ENCODE measurements at places on chromosomes 6 and 20. TPM values are rescaled to one million over a fixed set of nuclear protein-coding genes. Genes with fewer than 3 reads are reported as not detected.

SPDEF gene
- total RNA-seq: 0.23 TPM

LAMA4 gene
- 71.4 TPM for total RNA-seq

EGFL8 gene
- 20.7 TPM for total RNA-seq

DTD1 gene
- 20.2 TPM for total RNA-seq

SF3B5 gene
- 82.4 TPM for total RNA-seq

PDE10A gene
- 17.1 TPM for total RNA-seq

LY6G6C gene
- not detected for total RNA-seq

OTOR gene
- total RNA-seq: not detected

LY6G6D gene
- total RNA-seq: not detected

DNA sequence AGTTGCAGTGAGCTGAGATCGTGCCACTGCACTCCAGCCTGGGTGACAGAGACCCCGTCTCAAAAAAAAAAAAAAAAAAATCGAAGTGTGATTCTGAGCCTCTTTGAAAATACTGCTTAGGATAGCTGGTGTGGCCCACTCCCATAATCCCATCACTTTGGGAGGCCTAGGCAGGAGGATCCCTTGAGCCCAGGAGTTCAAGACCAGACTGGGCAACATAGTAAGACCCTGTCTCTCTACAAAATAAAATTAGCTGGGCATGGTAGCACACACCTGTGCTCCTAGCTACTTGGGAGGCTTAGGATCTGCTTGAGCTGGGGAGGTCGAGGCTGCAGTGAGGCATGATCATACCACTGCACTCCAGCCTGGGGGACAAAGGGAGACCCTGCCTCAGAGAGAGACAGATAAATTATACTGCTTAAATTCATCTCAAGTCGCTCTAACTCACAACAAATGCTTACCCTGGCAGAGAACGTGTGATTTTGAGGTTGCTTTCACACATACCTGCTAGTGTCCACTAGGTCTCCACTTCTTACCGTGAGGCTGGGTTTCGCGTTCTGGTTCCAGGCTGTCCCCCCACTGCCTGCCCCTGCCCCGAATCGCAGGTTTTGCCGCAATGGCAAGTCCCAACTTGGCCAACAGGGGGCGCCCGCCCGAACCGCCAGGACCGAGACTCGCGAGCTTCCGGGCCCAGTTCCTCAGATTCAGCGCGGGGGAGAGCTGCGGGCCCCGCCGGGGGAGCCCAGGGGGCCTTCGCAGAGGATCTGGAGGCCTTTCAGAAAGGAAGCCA lies 12.3 kb upstream of the TMC2 start:
- peak; percentile 93 for DNase-seq

GRCh38 chr6:149924206-149924932 lies 1.4 kb upstream of the RAET1G start:
- peak; percentile 36 for DNase-seq

DNA sequence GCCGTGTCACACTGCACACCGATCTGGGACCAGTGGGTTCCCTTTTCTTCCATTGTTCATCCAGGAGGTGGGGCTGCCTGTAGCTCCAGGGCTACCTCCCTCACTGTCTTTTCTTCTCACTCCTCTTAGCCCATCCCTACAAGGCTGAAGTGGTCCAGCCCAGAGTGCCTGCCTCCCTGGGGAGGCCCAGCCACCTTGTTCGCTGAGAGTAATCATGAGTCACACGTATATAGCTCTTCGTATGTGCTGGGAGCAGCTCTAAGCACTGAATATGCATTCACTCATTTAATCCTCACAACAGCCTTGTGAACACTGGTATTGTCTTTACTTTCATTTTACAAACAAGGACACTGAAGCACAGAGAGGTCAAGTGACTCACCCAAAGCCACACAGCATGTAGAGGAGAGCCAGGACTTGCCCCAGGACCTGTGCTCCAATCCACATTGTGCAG lies 14.7 kb upstream of the CCDC167 start:
- no peak for DNase-seq

DNA sequence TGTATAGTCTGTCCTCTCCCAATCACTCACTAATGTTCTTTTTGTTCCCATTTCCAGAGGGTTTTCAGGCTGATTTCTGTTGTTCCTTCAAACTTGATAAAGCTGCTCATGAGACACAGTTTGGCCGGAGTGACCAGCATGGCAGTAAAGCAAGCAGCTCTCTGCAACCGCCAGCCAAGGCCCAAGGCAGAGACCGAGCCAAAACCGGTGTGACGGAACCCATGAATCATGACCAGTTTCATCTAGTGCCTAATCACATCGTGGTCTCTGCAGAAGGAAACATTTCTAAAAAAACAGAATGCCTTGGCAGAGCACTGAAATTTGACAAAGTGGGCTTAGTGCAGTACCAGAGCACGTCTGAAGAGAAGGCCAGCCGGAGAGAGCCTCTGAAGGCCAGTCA lies 14.8 kb upstream of the RPL7L1 start:
- DNase-seq: peak; percentile 87

GRCh38 chr20:46831633-46832011 lies 63.0 kb upstream of the EYA2 start:
- DNase-seq: no peak

DNA sequence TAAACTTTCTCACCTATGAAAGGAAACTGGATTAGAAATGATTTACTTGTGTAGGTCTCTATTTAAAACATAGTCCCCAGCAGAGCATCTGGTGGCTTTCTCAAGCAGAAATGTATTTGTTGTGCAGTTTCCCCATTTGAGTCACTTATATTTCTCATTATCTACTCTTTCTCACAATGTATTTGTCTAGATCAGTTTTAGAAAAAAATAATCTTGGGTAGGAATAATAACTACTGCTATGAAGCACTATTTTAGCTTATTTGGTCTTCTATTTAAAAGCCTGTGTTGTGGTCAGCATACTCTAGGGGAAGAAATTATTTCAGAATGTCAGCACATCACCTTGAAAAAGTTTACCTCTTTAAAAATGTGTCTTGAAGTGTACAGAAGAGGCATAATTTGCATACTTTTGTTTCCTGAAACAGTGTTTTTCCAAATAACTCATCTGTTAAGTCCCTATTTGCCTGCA lies 60.9 kb upstream of the PRL start:
- DNase-seq: no peak

- DNase-seq: peak; percentile 86
These were observed 73.7 kb downstream of the SLC22A3 start for GRCh38 chr6:160421854-160422253.

GRCh38 chr6:168826726-168827585 lies 386.0 kb downstream of the SMOC2 start:
- no peak for DNase-seq

- DNase-seq: no peak
These were observed 356.5 kb upstream of the CDH4 start for GRCh38 chr20:60895363-60896079.

GRCh38 chr6:11772109-11772825 lies 6.3 kb downstream of the ADTRP start:
- no peak for DNase-seq

DNA sequence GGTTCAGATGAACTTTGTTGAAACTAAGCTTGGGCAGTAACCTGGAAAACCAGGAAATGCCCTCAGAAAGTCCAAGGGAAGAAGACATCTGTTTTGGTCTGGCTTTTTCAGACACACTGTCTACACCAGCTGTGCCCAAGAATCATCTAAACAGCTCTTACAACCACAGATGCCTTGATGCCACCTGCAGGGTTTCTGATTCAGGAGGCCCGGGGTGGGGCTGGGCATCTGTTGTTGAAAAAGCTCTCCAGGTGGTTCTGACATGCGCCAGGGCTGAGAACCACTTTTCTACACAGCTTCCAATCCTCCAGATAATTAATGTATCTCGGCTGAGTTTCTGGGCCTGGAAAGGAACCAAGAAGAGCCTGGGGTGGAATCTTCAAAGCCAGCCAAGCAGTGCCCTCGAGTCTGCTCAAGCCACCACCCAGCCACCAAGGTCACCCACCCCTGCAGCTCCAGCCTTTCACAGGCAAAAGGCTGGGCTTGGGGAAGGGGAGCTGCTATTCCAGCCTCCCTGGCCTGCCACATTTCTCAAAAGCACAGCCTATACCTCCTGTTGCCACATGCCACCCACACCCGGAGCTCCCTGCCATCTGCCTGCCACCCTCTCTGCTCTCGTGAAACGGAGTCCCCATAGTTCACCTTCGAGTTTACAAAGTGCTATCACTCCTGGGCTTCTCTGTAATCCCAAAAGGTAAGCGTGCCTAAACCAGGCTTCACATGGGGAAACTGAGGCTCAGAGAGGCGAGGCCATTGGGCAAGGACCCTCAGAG lies 9.4 kb downstream of the MDGA1 start:
- no peak for DNase-seq

DNA sequence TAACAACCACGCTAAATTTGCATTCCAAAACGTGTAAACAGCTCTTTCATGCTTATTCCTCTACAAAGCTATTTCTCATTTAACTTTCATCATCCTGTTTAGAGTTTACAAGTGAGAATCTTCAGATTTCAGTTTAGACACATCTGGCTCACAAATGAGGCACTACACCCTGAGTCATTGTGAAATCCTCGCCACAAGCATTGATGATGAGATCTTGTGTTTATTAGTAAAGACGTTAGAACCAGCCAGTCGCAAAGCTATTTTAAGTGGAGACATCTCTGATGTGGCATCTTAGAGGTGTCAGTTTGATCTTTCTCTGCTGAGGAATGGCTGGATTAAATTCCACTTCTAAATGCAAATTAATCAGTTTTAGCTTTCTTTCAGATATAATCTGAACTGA lies 8.3 kb upstream of the ISM1 start:
- no peak for DNase-seq

- DNase-seq: no peak
These were observed 90.6 kb upstream of the SYNDIG1 start for GRCh38 chr20:24378661-24379483.

GRCh38 chr6:44474643-44475042 lies 87.1 kb downstream of the CDC5L start:
- DNase-seq: no peak

- DNase-seq: no peak
These were observed 69.6 kb downstream of the AFG1L start for GRCh38 chr6:108364470-108364869.

DNA sequence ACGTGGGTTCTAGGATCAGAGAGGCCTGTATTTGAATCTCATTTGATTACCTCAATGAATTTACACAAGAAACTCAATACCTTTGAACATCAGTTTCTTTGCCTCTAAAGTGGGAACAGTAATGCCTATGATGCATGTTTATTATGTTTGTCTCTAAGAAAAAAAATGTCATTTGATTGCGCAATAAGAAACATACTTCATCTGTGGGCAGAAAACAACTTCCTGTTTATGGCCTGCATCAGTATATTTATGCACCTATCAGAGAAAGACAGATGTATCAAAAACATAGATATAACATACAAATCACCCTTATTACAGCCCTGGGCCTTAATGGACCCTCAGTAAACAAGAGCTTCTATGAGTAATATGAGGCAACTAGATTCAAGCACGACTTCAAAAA lies 516.4 kb upstream of the ARID1B start:
- DNase-seq: no peak

GRCh38 chr20:37256286-37256685 lies 5.3 kb downstream of the GHRH start:
- DNase-seq: no peak

GRCh38 chr6:136378888-136379287 lies 89.2 kb upstream of the BCLAF1 start:
- DNase-seq: no peak

DNA sequence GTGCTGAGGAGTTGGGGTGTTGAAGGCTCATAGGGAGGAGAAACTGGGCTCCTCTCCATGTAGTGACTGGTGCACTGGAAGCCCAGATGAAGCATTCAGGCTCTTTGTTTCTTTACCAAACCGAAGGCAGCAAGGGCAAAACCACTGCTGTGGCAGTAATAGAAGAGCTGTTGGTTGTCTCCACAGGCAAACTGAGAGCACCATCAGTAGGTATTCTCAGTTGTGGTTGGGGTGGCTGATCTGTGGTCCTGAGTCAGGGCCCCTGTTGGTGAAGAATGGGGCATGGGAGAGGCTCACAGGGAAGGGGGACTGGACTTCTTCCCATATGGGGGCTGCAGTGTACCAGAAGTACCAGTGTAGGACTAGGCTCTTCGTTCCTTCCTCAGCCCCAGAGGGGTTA lies 460.2 kb upstream of the IMPG1 start:
- no peak for DNase-seq

- DNase-seq: no peak
These were observed 26.8 kb upstream of the SLC35B3 start for GRCh38 chr6:8462169-8462568.

GRCh38 chr6:84854811-84855400 lies 90.5 kb upstream of the TBX18 start:
- DNase-seq: no peak

GRCh38 chr20:33145521-33145920 lies 22.4 kb upstream of the BPIFA2 start:
- no peak for DNase-seq

GRCh38 chr20:478949-479429 lies 16.7 kb upstream of the TBC1D20 start:
- DNase-seq: no peak

DNA sequence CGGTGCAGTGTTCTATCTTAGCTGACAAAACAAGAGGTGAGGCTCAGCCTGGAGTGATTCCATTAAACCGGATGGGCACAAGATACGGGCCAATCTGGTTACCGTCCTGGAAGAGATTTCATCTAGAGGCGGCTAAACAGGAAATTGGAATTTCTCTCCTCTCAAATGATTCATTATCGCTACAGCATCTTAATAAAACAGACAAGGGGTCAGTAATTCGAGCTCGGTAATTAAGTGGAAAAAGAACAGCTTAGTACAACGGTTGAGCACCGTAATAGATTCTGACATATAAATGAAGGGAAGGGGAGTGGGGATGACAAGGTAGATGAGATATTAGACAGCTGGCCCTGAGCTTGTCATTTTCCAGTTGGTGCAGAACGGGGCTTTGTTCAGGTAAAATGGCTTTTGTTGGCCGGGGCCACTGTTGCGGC lies 137.2 kb downstream of the EDN3 start:
- DNase-seq: no peak

DNA sequence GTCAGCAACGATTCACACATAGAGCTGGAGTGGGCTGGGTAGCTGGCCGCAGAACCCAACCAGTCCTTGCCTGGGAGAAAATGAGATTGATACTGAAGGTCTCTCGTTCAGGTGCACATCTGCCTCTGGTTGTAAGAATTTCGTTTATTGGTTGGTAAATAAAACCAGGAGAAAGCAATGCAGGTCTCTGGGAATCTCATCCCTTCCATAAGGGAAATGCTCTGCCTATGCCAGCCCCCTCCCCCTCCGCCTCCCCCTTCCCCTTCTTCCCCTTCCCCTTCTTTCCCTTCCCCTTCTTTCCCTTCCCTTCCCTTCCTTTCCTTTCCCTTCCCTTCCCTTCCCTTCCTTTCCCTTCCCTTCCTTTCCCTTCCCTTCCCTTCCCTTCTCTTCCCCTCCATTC lies 107.3 kb downstream of the DTD1 start:
- no peak for DNase-seq

- DNase-seq: no peak
These were observed 370.3 kb downstream of the RFPL4B start for GRCh38 chr6:112717401-112717800.

GRCh38 chr6:159061805-159062563 lies 17.2 kb upstream of the TAGAP start:
- DNase-seq: no peak

GRCh38 chr6:159307246-159307790 lies 138.1 kb downstream of the FNDC1 start:
- no peak for DNase-seq

GRCh38 chr6:3800850-3801591 lies 48.2 kb upstream of the FAM50B start:
- no peak for DNase-seq
